ENCODE measurements at places on chromosomes 16 and 17.

- DNase-seq: no peak
Measured at GRCh38 chr17:81200695-81201580, 21.8 kb downstream of the CEP131 start.

DNA sequence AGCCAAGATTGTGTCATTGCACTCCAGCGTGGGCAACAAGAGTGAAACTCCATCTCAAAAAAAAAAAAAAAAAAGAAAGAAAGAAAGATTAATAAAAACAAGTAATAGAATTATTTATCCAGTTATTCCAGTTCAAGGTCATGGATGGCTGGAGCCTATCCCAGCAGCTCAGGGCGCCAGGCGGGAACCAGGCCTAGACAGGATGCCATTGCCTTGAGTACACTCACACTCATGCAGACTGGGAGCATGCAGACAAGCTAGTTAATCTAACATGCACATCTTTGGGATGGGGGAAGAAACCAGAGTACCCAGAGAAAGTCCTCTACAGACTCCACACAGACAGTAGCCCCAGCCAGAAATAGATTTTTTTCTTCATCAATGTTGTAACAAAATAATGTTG lies 17.9 kb downstream of the PDP2 start:
- DNase-seq: no peak

- no peak for DNase-seq
Measured at GRCh38 chr16:11175787-11176341, 80.1 kb downstream of the SOCS1 start.

DNA sequence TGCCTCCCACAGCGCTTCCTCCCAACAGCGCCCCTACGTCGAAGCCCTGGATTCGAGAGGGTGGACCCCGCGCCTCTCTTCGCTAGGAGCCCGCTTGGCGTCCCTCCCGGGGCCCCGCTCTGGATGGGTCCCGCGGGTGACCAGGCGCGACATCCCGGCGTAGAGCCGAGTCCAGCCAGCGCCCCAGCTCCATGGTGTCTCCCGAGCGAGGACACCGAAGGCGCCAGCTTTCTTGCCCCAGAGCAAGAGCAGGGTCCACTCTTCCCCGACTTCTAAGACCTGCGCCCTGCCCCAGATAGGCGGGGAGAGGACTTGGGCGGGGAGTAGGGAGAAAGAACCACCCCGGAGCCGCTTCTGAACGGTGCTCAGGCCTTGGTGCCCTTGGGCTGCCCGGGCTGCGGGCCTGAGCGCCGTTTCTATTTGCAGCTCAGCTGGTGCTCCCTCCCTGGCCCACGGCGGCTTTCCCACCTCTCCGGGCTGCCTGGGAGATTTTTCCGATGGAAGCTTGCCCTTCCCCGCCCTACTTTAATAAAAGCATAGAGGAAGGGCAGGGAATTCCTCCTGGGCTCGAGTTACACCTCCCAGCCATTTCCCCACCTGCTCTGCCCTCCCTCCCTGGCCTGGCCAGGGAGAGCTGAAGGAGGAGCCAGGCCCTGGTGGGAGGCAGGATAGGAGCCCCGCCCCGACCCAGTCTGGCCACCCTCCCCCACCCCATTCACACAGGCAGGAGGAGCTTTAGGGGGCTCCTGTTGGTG lies 1.8 kb downstream of the MMP15 start:
- DNase-seq: peak; percentile 61

GRCh38 chr17:15169676-15170075 lies 95.5 kb downstream of the PMP22 start:
- DNase-seq: no peak

GRCh38 chr16:35533683-35534082 lies 2074.3 kb downstream of the TP53TG3F start:
- no peak for DNase-seq

GRCh38 chr17:48028736-48029135 lies 8.9 kb downstream of the COPZ2 start:
- no peak for DNase-seq

DNA sequence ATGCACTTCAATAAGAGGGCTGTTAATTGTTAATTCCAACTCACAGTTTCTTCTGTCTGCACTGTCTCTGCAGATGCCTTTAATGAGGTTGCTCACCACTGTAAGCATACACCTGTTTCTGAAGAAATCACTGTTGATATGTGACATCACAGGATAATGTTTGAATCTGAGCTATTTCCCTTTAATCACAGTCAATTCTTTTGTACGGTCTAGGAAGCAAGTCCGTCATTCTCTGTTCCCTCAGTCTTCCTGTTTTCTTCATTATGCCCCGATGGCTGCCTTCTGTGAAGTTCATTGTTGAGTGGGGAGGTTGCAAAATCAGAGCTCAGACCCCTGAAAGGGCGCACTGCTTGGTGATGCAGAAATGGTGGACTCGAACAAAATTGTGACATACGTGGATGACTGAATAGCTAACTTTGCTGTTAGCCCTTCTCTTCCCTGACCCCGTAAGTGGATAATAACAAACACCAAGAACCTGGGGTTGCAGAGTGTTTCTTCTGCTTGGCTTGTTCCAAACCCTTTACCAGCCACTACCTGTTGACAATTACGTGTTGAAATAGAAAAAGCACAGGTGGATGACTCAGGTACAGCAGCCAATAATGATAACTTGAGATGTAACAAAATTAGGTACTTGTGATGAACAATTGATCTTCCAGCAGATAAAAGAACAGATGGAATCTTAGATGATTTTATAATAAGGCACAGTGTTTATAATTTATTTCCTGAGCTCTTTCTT lies 71.9 kb upstream of the AXIN2 start:
- no peak for DNase-seq

- DNase-seq: no peak
Measured at GRCh38 chr17:32757963-32758362, 119.0 kb downstream of the MYO1D start.

DNA sequence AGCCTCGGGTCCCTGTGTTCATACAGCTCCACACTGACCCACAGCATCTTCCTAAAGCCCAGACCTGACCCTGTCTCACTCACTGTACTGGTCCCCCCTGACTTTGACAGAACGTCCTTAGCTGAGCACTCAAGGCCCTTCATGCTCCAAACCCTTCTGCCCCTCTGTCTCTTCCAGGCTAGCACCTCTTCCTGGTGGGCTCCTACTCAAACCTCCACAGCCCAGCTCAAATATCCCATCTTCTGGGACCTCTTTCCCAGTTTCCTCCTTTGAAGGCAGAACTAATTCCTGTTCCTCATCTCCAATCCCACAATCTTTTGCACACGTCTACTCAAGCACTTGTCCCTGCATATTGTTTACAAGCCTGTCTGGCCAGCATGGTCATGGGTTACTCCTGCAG lies 8.8 kb downstream of the GRIN2C start:
- no peak for DNase-seq

DNA sequence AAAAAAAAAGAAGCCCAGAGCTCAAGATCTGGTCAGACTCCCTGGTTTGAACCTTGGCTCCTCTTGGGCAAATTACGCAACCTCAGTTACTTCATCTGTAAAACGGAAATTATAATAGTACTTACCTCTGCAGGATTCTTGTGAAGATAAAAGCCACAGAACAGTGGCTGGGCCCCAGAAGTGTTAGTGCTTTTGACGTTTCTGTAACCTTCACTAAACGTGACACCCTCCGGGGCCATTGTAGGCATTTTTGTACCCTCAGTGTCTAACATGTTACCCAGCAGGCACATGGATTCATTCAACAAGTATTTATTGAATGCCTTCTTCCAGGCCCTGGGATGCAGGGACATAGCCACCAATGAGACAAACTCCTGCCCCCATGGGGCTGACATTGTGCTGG lies 58.0 kb downstream of the PITPNC1 start:
- no peak for DNase-seq

GRCh38 chr17:74960570-74961342 lies 11.8 kb downstream of the HID1 start:
- no peak for DNase-seq

DNA sequence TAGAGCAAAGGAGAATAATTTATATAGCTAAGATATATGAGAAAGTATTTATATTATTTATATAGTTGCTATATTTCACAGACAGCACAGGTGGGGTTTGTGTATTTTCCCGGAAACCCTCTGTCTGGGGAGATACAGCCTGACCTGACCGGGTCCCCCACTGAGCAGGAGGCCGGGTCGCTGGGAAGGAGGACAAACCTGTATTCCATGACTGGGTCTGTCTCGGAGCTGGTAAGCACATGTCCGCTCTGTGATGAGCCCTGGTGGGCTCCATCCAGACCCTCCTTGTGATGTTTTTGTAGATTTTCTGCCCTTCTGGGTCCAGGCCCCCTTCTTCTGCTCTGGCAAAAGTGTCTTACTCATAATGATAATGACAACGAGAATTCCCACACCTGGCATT lies 27.7 kb downstream of the WNT9B start:
- no peak for DNase-seq

GRCh38 chr16:31505483-31505882 lies 2.7 kb downstream of the RUSF1 start:
- no peak for DNase-seq

GRCh38 chr17:6599364-6599763 lies 41.1 kb downstream of the KIAA0753 start:
- no peak for DNase-seq

All from right hindlimb (tissue), 1 donor.